ENCODE measurements at places on chromosomes 1 and 21. TPM values are rescaled to one million over a fixed set of nuclear protein-coding genes. Genes with fewer than 3 reads are reported as not detected.

- H3K27me3 ChIP-seq: no peaks in the 10 kb centered on the region
- H3K36me3 ChIP-seq: no peaks in the 10 kb centered on the region
- DNase-seq: no peak
- H3K27ac ChIP-seq: peak overlapping the region; percentile 23
These were observed 4.2 kb upstream of the ECE1 start for GRCh38 chr1:21294266-21294989.

The OR6N1 gene
- polyA plus RNA-seq: not detected

DNA sequence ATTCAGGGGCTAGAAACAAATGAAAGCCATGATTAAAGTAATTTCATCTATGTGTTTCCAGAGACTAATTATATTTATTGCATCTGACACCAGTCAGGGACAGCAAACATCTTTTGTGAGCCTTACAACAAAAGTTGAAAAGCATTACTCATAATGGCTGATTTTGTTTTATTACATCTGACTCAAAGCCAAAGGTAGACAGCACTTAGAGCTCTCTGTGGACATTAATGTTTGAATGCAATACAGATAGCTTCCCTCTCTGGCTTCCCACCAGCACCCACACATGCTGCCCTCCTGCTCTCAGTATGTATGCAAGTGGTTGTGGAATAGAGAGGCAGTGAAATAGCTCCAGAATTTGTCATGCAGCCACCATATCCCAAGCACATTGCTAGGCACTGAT lies 198.7 kb downstream of the SETD4 start:
- H3K4me1 ChIP-seq: no peaks in the 10 kb centered on the region
- no peak overlapping the region for H3K4me3 ChIP-seq
- no peak for DNase-seq

The FBXO28 gene
- polyA plus RNA-seq: 8.1 TPM

DNA sequence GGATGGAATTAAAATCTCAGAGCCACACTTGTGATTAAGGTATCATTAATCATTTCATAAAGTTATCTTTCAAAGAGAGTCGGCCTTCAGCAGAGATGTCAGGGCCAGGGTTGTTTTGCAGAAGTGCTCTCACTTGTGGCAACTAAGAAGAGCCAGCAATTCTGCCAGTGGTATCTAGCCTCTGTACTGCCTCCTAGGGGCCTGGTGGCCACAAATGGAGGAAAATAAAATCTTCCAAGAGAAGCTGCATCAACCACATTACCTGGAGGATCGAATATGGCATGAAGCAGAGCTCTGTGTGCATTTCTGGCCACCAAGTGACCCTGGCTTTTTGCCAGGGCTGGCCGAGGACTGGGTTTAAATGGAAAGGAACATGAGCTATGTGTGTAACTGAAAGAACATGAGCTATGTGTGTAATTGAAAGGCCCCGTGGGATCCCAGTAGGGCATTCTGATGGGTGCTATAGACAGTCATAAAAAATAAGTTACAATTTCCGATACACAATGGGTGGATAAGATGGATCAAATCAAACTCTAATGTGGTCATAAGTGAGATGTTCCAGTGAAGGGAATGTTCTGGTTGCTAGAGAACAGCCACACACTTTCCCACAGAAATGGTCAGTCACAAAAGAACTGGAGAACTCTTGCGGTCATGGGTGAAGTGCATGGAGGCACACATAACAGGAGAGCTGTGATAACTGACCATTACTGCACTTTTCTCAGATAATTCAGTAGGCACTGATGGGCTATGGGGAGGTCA lies 335.8 kb downstream of the CAMTA1 start:
- peaks cover 19% of the 10 kb centered on the region for H3K4me1 ChIP-seq
- no peak for DNase-seq
- no peaks in the 10 kb centered on the region for H3K27me3 ChIP-seq
- H3K4me3 ChIP-seq: no peak overlapping the region

DNA sequence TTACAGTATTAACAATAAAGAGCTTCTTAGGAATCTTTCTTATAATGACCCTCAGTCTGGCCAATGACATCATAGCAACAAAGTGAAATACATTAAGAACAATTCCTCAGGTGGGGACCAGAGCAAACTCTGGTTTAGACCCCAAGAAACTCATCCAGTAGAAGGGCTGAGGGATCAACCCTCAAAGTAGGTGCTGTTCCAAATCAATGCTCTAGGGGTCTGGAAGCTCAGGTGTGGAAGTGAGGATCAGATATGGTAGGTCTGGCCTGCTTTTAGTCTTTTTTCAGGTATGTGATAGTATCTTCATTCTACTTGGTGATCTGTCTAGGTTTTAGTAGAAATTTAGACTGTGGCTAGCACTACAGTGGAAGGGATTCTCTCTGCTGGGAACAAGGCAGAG lies 291.7 kb downstream of the PDE4B start:
- H3K27me3 ChIP-seq: no peaks in the 10 kb centered on the region
- H3K4me3 ChIP-seq: no peak overlapping the region
- DNase-seq: no peak
- H3K4me1 ChIP-seq: no peaks in the 10 kb centered on the region

- no peak overlapping the region for H3K27ac ChIP-seq
- H3K4me1 ChIP-seq: peaks cover 3% of the 10 kb centered on the region
- H3K27me3 ChIP-seq: no peaks in the 10 kb centered on the region
- no peak for DNase-seq
- H3K36me3 ChIP-seq: no peaks in the 10 kb centered on the region
These were observed 93.5 kb downstream of the AKT3 start for GRCh38 chr1:243756529-243756928.

- no peak for DNase-seq
- H3K27me3 ChIP-seq: 0 out of 2 replicates have a peak, but pooled peaks cover 8% of the 10 kb centered on the region
- H3K4me3 ChIP-seq: no peak overlapping the region
- H3K4me1 ChIP-seq: no peaks in the 10 kb centered on the region
- no peak overlapping the region for H3K27ac ChIP-seq
- H3K36me3 ChIP-seq: no peaks in the 10 kb centered on the region
These were observed 54.6 kb downstream of the NENF start for GRCh38 chr1:212487286-212487685.

- H3K4me1 ChIP-seq: no peaks in the 10 kb centered on the region
- no peaks in the 10 kb centered on the region for H3K36me3 ChIP-seq
- H3K4me3 ChIP-seq: no peak overlapping the region
- H3K27ac ChIP-seq: no peak overlapping the region
- H3K27me3 ChIP-seq: no peaks in the 10 kb centered on the region
- no peak for DNase-seq
These were observed 1120.3 kb downstream of the MRPL39 start for GRCh38 chr21:24486973-24487372.

The CASZ1 gene
- 0.51 TPM for polyA plus RNA-seq

Measured in SK-N-SH (cell line).